Dermis blood vessel endothelial cell (primary cell): ENCODE measurements at places on chromosomes 5 and 9.
A peak's percentile ranks its signal among the peaks of the same experiment; 100 is the strongest.

DNA sequence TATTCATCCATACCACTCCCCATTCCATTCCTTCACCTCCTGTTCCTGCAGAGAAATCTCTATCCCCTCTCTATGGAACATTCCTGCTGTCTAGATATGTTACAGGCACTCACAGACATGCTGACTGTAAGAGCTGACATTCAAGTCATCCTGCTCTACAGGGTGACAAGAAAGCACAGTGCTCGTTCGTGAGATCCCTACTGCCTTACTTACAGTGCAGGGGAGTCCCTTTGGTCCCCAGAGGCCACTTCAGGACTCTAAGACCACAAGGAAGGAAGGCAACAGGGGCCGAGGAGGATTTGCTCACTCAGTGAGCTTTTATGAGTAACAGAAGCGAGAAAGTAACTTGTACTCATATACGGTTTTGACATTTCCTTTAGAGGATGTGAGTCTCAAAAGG is 110.5 kb downstream of the GAS1 start:
- no peak for DNase-seq

- DNase-seq: no peak
Measured at GRCh38 chr9:110083866-110084265, 124.1 kb downstream of the C9orf152 start.

DNA sequence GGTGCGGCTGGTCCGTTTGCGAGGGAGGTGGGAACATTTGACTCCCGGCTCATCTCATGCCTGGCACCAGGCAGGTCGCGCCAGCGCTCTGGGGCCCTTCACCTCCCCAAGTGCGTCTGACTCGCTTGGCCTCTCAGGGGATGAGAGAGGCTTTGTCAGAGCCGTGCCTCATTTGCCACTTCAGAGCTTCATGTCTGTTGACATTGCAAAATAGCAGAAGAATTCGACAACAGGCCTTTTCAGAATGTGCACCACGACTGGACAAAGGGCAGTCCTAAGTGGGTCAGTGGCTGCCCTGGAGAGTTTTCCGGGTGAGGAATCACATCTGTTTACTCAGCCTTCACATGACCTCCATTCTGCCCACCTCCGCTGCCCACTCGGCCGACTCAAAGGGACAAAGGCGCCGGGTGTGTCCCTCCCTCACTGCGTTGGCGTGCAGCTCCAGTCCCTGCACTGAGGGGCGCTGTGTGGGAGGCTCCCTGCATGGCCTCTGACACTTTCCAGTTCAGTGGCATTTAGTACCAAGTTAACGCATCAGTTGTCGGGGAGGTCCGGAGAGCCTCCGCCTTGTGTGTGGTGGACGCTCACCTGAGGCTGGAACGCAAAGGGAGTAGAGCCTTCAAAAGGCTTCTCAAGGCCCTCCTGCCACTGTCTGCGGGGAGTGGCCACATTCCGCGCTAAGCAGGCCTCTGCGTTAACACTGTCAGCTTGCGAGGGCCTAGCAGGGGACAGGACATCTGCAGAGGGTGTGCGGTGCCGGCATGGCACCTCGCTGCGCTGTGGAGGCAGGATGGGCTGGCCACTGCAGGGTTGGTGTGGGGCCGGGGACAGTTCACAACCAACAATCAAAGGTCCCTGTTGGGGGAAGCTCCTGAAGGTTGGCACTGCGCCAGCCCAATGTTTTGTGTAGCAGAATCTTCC is 171.5 kb downstream of the NXNL2 start:
- no peak for DNase-seq

- DNase-seq: no peak
Measured at GRCh38 chr5:81239613-81240012, 6.5 kb downstream of the CKMT2 start.

DNA sequence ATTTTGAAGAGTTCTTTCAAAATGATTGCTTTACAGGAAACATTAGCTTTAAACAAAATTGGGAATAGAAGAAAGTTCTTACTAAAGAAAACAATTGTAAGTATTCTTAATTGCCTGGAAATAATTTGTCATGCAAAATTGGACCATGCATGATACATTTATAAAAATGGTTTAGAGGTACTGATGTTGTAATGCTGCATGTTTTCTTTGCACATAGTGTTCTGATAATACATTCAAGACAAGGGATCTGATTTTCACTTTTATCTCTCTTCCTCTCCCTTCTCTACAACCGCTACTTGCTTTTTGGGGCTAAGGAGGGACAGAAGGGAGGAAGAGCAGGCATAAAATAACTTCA is 211.6 kb upstream of the MPDZ start:
- DNase-seq: no peak

GRCh38 chr5:89011778-89012711 is 129.1 kb upstream of the MEF2C start:
- DNase-seq: no peak

- DNase-seq: no peak
Measured at GRCh38 chr5:89064054-89064453, 181.1 kb upstream of the MEF2C start.

- DNase-seq: peak; percentile 11
Measured at GRCh38 chr5:123875561-123876275, 363.7 kb downstream of the CSNK1G3 start.

DNA sequence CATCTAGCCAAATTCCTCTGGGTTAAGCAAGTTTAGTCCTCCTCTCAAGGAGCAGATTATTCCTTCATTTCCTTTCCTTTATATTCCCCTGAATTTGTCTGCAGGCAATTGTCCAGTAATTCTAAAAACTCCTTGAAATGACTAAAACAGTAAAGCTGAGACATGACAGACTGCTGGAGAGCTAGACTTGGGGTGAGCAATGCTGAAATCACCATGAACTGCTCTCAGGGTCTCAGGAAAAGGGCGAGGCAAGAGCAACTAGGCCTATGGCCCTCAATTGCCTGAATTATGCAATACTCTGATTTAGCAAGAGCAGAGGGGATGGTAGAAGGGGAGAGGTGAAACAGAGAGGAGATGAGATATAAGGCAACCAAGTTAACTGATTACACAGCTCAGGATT is 172.9 kb upstream of the NREP start:
- DNase-seq: no peak

GRCh38 chr5:78547183-78547582 is 101.4 kb downstream of the LHFPL2 start:
- DNase-seq: no peak

DNA sequence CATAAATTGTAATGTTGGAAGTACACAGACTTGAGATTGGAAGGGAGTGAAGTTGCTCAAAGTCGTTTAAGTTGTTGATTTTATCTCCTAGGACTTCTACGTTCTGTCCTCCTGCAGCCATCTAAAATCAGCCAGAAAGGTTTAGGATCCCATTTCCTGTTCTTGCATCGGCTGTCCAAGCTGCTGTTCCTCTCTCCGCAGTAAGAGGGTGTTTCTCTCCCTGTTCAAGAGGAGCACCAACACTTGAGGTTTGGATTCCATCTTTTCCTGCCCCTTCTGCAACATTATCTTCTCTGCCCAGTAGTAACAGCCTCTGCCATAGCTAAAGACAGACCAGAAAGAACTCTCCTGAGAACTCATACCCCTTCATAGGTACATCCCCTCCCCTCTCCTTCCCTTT is 373.4 kb downstream of the GADD45G start:
- DNase-seq: no peak

DNA sequence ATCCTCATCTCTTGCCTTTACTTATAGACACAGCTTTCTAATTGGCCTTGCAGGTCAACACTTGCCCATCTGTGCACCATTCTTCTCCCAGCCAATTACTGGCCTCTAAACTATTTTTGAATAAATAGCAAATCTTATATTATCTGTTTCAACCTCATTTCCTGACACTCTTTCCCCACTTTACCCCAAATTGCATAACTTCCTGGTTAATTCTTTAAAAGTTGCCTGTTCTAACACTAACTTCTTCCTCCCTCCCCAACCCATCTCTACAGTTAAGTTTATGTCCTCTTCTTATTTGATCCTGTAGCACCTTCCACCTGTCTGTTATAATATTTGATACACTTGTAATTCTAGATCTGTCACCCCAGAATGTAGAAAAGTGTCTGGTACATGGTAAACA is 372.1 kb downstream of the PDE4D start:
- no peak for DNase-seq

DNA sequence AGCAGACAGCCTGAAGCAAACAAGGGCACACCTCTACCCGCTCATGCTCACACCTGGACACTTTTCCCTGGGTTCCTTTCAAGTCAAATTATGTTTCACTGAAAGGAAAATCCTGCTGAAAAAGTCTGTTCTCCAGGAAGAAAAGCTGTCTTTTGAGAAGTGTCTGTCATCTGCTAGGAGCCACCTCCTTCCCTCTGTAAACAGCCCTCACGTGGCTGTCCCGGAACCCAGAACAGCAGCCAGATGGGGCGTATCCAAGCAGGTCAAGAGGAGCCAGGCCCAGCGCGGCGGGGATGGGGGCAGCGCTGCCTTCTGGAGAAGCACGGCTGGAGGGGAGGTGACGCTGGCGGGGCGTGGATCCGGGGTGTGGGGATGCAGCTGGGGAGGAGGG is at the start of gene PNPLA7:
Gene PNPLA7 (minus strand): TSS at position 172 of the 391 bp plus-strand sequence. CDS start 205 bp downstream, outside the sequence.
- DNase-seq: peak; percentile 74

DNA sequence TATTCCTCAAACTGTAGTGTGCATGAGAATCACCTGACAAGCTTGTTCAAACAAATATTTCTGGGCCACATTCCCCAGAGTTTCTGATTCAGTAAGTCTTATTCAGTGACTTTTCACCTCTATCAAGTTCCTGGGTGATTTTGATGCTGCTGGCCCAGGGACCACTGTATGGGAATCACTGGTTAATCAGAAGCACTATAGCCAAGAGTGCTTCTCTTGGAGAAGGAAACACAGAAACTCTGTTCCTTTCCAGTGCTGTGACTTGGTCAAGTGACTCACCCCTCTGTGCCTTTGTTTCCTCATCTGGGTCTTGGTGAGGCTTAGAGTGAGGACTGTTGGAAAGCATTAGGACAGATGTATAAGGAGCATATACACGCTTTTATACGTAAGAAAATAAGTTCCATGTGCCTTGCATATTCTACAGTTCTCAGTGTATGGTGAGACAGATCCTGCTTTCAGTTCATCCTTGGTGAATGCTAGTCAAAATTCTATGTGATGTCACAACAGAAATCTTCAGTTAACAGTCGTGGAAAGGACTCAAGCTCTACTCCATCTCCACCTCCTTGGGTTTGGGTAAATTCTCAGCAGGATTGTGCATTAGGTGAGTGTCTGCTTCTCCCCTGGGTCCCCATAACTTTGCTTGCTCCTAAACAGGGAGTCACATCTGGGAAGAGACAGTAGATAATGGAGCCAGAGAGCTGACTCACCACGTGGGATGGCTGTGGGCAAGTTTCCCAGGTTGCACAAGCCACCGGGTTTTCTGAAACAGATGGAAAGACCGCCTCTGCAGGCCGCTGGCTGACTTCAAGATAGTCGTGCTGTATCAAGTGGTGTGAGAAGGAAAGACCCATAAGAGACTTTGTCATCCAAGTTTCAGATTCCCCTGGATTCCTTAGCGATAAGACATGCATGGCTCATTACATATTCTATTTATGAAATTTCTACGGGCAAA is 117.0 kb downstream of the NXNL2 start:
- no peak for DNase-seq

DNA sequence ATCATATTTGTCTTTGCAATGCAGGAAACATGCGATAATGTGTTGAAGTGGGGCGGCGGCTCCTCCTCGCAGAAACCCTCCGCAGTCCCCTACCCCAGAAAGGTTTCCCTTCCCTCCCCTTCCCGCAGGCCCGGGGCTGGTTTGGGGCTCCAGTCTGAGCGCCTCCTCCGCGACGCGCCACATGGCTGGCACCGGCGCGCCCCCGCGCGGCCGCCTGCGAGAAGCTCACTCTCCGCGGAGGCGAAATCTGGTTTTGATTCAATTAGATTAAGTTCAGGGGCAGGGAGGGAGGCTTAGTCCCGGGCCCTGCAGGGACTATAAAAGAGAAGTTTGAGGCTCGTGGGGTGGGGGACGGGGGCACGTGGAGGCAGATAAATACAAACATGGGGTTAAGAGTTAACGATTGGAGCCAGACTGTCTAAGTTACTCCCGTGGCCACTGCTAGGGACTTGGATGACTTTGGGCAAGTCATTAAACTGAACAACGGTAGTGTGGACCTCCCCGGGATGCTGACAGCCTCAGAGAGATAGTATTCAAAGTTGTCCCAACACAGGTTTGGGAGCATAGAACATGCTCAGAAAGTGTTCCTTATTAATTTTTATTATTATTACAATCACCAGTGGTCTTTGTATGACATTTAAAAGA is 69.4 kb downstream of the MSX2 start:
- DNase-seq: peak; percentile 56

- peak; percentile 87 for DNase-seq
Measured at GRCh38 chr5:37665889-37666288, 174.0 kb downstream of the GDNF start.

DNA sequence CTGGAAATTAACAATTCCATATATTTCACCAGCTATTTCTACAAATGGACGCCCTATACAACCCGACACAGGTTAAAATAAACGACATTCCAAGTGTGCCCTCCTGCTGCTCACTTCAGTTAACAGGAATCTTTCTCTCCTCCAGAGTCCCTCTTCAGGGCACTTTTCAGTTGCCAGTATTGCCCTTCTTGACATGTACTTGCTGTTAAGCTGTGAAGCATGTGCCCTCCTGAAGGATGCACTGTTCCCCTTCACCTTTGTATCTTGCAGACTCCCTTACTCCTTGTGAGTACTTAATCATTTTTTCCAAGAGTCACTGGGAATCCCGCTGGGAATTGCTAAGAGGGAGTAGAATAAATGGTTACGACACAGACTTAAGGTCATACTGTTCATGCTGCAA is 364.1 kb downstream of the CTNND2 start:
- DNase-seq: no peak

GRCh38 chr9:135379540-135380267 is 99.9 kb upstream of the PPP1R26 start:
- no peak for DNase-seq

DNA sequence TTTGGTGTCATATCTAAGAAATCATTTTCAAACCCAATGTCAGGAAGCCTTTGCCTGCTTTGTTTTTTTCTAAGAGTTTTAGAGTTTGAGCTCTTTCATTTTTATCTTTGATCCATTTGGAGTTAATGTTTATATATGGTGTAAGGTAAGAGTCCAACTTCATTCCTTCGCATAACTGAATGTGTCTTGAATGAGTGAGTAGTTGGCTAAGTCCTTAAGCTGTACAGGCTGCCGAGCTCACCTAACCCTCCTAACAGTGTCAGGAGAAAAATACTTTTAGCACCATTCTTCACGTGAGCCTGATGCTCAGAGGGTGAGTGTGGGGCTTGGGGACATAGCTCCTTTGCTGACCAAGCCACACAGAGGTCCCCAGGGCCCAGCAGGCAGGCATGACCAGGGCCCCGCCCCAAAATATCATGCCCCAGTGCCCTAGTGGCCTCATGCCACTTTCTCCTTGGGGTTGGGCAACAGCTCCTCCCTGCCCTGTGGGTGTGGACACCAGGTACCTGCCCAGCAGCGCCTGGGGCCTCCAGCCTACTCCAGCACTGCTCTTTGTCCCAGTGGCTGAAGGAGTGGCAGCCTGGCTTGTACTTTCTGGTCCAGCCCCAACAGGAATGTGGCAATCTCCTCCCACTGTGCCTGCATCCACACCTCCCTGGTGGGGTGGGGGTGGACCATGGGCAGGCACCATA is 17.2 kb downstream of the PPARGC1B start:
- no peak for DNase-seq

DNA sequence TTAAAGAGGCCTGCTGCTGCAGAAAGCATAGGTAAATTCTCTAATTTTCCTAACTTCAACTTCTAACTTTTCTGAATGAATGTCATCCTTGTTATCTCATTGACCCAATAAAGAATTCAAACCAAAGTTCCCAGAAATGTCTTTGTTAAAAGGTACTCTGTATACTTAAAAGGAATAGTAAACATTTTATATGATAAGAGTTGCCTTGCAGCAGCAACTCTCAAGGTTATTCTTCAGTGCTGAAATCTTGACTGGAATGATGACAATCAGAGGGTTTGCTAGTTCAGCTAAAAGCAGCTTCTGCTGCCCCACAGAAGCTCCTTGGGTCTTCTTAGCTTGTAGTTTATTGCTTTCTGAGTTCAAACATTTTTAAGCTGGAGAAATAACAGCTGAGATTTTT is 28.3 kb downstream of the FGF10 start:
- DNase-seq: no peak
